ENCODE measurements at places on chromosomes 1 and 21. TPM values are rescaled to one million over a fixed set of nuclear protein-coding genes. Genes with fewer than 3 reads are reported as not detected.

CTBS gene
- 8.4 TPM for total RNA-seq

PSMG1 gene
- total RNA-seq, result 80.7 TPM

COL6A1 gene
- total RNA-seq, result 93.0 TPM

FMOD gene
- total RNA-seq, result 0.05 TPM

RGS13 gene
- total RNA-seq, result not detected

ERICH3 gene
- not detected for total RNA-seq

SLFNL1 gene
- under 0.01 TPM for total RNA-seq

PRKAA2 gene
- 1.9 TPM for total RNA-seq

ARID1A gene
- total RNA-seq, result 29.9 TPM

EFNA1 gene
- 26.1 TPM for total RNA-seq

FCRLB gene
- 2.7 TPM for total RNA-seq

YTHDF2 gene
- 60.4 TPM for total RNA-seq

RNF115 gene
- total RNA-seq, result 5.9 TPM

SEC16B gene
- 0.42 TPM for total RNA-seq

MIB2 gene
- 41.9 TPM for total RNA-seq

PTGER3 gene
- not detected for total RNA-seq

LRRC41 gene
- 100 TPM for total RNA-seq

PCP4 gene
- total RNA-seq, result not detected

GPR25 gene
- not detected for total RNA-seq

AIRE gene
- total RNA-seq, result not detected
